ENCODE measurements at places on chromosomes 11 and 22.
A peak's percentile ranks its signal among the peaks of the same experiment; 100 is the strongest.

DNA sequence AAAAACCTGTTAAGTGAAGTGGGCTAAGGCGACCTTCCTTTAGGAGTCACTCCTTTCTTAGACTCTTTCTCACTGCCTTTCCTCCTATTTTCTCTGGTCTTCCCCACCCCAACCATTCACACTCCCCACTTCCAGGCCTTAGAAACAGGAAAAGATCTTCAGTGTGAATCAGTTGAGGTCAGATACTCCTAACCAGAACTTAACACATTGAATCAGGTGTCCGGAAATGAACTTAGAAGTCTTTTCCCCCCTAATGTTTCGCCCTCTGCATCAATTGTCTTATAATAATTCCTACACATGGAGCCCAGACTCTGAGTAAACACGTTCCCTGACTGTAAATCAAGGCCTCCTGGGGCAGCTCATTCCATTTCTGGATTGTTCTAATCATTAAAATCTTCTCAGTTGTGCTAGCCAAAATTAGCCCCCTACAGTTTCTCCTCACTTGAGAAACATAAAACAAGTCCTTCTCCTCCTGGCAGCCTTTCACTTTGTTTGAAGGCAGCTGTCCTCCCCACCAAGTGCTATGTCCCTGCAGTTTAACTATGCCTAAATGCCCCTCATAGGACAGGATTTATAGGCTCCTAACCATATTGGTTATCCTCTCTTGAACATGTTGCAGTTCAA is 32.7 kb upstream of the USP47 start:
- DNase-seq, result no peak

DNA sequence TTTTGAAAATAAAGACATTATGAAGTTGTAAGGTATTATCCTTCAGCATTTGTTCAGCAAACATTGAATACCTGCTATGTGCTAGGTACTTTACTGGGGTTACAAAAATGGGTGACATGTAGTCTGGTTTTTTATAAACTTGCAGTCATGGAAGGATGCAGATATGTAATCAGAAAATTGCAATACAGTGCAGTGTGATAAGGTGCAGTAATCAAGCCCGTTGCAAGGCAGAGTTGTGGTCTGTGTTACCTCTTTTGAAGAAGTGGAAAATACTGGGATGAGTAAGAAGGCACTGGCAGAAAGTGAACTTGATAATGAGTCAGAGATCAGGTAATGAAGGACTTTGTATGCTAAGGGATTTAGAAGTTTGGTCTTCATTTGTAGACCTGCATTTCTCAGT is 8.1 kb downstream of the FBXO7 start:
- DNase-seq, result no peak

DNA sequence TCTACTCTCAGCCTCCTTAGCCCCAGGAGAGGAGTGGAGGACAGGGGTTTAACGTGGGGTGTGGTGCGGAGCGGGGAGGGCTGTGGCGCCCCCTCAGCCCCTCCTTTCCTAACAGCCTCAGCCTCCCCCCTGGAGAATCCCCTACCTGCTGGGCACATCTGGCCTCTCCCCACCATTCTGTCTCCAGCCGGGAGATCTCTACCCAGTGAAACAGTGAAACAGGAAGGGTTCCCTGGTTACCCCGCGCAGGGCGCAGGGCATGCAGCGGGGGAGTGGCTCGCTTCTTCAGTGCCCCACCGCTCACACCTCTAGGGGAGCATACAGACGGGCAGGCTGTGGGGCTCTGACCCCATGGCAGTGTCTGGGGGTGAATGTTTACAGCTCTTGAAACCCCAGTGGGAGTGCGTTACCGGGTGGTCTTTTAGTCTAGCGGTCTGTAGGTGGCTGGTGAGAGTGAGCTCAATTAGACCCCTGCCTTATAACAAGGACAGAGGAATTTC is 54.7 kb upstream of the CCDC188 start:
- DNase-seq, result no peak

- DNase-seq, result no peak
Measured at GRCh38 chr11:19536131-19536530, 176.5 kb upstream of the NAV2 start.

- no peak for DNase-seq
Measured at GRCh38 chr11:66316849-66317251, at the start of gene CD248. Gene CD248 (minus strand): TSS chr11:66317044. CDS start chr11:66317027, 17 bp downstream.

DNA sequence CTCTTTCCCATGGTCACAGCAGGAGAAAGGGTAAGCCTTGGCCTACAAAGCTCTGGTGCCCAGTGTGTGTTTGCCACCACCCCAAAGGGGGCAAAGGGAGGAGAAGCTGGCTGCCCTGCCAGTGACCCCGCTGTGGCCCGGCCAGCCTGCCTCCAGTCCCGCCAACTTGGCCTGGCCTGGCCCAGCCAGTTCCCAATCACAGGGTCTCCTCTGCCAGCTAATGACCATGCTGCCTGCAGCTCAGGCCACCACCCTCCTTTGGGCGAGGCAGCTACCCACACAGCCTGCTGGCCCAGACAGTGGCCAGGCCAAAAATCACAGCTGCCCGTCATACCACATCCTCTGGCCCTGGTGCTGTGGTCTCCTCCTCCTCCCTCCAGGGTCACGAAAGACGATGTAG is 5.1 kb downstream of the GDPD5 start:
- DNase-seq, result peak; percentile 89

Measured in left lobe of liver (tissue), 2 donors.